ENCODE measurements at places on chromosomes 7 and 10.

DNA sequence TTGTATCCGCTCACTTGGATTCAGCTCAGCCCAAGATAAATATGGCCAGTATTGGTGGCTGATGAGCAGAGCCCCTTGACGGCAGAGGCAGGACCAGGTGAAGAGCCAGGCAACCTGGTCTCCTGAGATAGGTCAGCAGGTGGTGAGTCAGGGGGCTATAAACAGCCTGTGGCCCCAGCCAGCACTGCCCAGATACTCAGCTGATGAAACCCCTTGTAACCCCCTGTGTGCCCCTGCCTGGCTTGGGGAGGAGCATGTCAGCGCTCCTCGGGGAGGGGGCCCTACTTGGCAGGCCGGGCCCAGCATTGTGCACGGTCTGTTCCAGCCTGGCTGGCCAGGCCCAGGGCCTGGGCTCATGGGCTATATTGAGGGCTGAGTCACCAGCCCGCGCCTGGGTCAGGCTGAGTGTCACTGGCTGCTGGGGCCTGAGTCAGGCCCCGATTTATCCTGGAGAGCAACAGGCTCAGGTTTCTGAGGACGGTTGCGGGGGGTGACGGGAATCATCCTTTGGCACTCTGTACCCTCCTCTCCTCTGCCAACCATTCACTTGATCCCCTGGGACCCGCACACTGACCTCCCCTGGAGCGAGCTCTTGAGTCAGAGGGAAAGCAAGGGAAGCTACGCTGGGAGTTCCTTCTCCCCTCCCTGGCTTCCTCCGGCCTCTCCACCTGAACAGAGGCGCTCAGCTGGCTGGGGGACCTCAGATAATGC is 2.8 kb upstream of the FLNC start:
- DNase-seq: no peak

- DNase-seq: no peak
Measured at GRCh38 chr7:107213945-107214344, 45.1 kb downstream of the HBP1 start.

- DNase-seq: no peak
Measured at GRCh38 chr7:100431286-100431735, 1.7 kb downstream of the MEPCE start.

GRCh38 chr10:125015356-125015944 is 73.5 kb downstream of the ZRANB1 start:
- DNase-seq: no peak

GRCh38 chr7:38703093-38703492 is 71.9 kb upstream of the AMPH start:
- DNase-seq: no peak

- DNase-seq: no peak
Measured at GRCh38 chr7:47715631-47716068, 133.7 kb upstream of the TNS3 start.

DNA sequence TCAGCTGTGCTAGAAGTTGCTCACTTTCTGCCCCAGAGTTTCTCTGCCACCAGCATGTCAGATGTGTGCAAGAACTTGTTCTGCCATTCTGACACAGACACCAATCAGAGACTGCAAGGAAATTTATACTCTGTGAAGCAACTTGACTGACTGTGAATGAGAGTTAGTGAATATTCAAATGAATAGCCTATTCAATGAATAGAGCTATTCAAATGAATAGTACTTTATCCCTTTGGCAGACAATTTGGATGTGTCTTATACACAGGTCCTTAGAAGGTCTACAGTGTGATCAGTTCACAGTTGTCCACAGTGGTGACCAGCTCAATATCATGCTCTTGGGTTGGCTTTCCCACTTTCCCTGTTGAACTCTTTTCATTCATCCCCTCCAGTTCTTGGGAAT is 138.1 kb downstream of the MACC1 start:
- no peak for DNase-seq

- DNase-seq: no peak
Measured at GRCh38 chr10:24894309-24894708, 58.1 kb downstream of the PRTFDC1 start.

GRCh38 chr10:67306588-67307205 is 380.9 kb downstream of the LRRTM3 start:
- DNase-seq: no peak

- no peak for DNase-seq
Measured at GRCh38 chr10:30417301-30417700, 16.7 kb upstream of the MAP3K8 start.

DNA sequence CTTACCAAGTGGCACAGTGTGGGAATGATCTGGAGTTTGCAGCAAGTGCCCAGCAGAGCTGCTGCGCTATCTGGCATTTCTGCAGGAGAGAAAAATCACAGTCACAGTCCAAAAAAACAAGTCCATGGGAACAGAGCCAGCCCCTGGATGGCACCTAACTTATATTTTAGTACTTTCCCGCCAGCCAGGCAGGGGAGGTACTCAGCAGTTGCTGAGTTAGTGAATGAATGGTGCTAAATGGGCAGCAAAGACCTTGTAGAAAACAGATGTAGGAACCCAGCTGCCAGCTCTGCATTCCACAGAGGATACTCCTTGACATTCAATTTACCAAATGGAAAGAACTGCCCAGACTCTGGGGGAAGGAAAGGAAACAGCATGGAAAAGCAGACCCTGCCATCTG is 54.5 kb downstream of the GSDME start:
- DNase-seq: no peak

DNA sequence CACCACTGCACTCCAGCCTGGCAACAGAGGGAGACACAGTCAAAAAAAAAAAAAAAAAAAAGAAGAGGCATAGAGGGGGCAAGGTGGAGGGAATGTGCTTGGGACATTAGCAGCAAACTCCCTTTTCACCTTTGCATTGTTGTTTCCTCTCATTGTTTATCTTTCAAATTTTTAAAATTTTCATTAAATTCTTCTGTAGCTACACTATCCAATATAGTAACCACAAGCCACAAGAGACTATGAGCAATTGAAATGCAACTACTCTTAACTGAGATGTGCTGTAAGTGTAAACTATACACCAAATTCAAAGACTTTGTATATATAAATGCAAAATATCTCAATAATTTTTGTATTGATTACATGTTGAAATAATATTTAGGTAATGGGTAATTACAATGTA is 43.4 kb downstream of the EBLN1 start:
- DNase-seq: no peak

DNA sequence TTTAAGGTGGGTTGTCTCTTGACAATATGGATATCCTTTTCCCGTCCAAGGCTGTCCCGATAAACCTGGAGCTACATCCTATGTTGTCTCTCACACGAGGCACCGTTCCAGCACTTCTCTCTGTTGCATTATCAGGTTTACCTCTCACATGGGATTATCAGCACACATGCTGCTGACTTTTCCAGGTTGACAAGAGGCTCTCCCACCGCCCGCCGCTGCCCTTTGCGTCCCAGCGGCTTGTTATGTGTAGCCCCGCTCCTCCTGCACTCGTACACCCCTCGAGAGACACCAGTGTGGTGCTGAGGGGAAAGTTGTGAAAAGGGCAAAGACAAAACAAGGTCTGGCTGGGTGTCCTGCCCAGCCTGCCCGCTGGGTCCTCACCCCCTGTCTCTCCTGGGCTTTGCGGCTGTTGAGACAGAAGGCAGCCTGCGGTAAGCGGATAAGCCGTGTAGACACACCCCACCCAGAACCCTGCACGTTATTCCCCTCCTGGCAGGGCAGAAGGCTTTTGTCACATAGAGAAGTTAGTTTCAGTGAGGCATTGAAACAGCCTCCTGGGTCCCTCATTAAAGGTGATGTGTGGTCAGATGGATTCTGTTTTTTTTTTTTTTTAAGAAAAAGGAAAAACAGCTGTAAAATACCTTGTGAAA is 38.7 kb downstream of the UBE3C start:
- DNase-seq: no peak

DNA sequence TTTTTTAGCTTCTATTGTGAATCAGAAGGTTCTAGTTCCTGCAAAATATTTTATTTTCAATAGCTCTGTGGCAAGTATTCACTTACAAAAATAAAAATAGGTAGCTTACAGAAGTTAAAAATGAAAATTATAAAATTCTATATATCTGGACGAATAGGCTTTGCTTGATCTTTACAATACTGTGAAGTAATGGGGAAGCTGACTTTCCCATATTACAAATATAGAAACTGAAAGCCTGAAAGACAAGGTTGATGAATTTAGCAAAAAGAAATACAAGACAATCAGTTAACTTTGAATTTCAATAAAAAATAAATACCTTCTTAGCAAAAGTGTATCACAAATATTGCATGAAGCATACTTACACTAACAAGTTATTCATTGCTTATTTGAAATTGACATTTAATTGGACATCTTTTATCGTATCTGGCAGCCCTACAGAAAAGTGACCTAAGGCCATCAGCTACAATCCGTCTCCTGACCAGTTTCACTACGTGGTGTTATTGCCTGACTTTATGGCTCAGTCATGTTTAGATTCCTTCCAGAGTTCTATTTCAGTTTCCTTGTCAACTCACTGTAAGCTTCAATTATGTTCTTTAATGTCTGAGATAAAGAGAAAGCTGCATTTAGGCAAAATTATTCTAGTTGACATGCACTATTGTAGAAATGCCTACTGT is 310.5 kb upstream of the HGF start:
- no peak for DNase-seq

- DNase-seq: peak; percentile 43
Measured at GRCh38 chr10:95295031-95295755, 4.4 kb upstream of the PDLIM1 start.

- DNase-seq: no peak
Measured at GRCh38 chr7:14321947-14322346, 332.5 kb upstream of the ETV1 start.

DNA sequence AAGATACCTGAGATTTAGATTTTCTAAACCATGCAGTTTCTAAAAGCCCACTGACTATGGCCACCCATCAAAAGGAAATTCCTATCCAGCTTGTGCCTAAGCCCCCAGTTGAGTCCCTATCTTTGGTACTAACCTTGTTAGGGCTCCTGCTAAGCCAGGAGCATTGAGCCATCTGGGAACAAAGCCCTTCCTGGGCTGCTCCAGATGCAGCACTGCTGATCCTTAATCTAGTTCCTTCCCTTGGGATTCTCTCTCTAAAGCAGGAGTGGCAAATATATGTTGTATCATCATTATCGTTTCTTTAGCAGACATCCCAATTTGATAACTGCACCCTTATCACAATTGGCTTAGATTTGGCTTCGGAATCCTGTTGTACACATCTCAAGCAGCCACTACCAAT is 24.7 kb upstream of the PDLIM1 start:
- DNase-seq: no peak

- DNase-seq: no peak
Measured at GRCh38 chr10:84004221-84004620, 135.1 kb upstream of the GHITM start.

DNA sequence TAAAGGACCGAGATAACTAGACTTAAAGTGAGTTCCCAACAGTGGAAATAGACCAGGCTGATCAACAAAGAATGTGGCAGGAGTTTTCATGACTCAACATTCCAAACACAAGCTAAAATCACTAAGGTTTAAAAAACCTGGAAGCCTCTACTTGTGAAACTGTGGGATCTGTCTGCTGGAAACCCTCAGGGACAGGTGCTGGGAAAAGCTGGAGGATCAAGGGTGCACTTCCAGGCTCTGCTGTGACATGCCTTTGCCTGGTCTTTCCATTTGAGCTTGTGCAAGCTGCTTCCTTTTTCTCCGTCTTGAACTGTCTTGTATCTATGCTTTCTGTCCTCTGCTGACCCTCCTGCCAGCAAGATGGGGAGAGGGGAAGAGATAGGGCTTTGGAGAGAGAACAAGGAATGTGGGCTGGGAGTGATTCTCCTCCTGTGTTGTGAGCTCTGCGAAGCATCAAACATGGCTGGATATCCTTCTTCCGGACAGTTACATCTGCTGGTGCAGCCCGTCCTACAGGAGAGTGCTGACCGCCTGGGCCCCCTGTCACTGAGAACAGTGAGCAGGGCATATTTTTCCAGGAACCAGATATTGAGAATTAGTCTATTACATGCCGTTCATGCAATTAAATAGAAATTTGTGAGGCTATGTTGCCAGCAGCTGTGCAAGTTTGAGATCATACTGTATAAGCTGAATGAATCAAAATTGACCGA is 25.5 kb downstream of the ARHGAP22 start:
- no peak for DNase-seq

GRCh38 chr10:61899069-61899531 is 2.4 kb upstream of the ARID5B start:
- no peak for DNase-seq

Data from NCI-H187 (cell line).